ENCODE measurements at places on chromosomes 16 and 17.

- DNase-seq = no peak
These were observed 39.8 kb downstream of the ARL4D start for GRCh38 chr17:43438626-43439025.

GRCh38 chr17:37065486-37066321 is 117.0 kb downstream of the AATF start:
- DNase-seq = no peak

GRCh38 chr17:48804936-48805411 is 12.1 kb downstream of the TTLL6 start:
- peak; percentile 36 for DNase-seq

- no peak for DNase-seq
These were observed 397.4 kb downstream of the NPIPA8 start for GRCh38 chr16:17939122-17939536.

DNA sequence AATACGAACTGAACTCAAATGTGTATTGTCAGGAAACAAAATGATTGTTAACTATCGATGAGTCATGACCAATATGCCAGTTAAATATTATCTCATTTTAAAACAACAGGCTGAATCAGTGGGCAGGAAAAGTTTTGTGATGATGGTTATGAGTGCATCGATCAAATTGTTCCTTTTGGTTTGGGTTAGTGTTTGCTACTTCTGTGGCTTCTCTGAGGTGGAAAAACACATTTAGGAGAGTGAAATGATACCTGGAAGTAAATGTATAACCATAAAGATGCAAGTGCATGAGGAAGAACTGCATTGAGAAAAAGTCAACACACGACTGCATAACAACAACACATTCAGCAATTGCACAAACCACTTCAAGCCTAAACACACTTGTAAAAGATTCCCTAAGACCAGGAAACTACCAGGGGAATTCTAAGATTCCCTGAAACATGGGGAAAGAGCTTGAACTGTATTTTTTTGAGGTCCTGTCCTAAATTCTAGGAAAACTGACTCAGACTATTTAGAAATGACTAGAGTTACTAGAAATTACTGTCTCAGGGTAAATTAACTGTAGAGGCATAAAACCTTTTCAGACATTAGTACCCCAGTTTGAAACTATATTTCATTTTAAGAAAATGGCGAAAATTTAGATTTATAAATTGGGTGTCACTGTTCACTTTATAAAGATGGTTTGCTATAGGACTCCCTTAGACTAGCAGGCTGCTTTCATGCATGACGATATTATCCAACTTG is 44.8 kb downstream of the CDYL2 start:
- peak; percentile 1 for DNase-seq

DNA sequence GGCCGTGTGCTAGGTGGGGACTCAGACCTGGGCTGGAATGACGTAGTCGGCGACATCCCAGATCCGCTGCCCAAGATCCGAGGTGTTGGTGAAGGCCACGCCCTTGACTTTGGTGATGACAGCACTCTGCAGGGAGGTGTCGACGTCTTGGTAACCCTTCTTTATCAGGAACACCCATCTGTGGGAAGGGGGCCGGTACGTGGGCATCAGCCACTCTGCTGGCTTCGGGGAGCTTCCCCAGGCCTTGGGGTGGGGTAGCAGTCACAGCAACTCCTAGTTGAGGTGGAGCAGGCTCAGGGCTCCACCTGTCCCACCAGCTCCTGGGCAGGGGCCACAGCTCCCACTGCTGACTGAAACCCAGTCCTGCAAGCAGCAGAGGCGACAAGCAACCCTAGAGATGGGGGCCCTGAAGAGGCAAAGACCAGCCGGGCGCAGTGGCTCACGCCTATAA is 4.3 kb downstream of the P2RX5 start:
- no peak for DNase-seq

GRCh38 chr17:40022961-40023541 is 7.8 kb downstream of the CSF3 start:
- no peak for DNase-seq

DNA sequence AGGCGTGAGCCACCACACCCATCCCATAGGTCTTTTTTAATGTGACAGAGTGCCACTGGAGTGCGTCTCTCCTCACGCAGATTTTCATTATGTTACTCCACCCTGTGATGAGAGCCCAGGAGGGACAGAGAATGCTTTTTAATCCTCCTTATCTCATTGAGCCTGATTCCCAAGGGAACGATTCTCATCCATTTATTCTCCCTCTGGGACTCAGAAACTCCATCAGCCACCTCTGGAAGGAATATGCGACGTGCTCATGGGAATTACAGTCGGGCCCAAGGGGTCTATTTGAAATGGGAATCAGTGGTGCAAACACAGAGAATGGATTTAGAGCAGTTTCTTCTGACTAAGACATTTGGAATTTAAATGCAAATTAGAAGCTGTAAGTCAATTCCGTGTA is 155.9 kb upstream of the HSBP1 start:
- DNase-seq = no peak

GRCh38 chr17:68420065-68420464 is 37.2 kb downstream of the WIPI1 start:
- no peak for DNase-seq

- DNase-seq = no peak
These were observed 344.0 kb downstream of the CA10 start for GRCh38 chr17:51814521-51814920.

DNA sequence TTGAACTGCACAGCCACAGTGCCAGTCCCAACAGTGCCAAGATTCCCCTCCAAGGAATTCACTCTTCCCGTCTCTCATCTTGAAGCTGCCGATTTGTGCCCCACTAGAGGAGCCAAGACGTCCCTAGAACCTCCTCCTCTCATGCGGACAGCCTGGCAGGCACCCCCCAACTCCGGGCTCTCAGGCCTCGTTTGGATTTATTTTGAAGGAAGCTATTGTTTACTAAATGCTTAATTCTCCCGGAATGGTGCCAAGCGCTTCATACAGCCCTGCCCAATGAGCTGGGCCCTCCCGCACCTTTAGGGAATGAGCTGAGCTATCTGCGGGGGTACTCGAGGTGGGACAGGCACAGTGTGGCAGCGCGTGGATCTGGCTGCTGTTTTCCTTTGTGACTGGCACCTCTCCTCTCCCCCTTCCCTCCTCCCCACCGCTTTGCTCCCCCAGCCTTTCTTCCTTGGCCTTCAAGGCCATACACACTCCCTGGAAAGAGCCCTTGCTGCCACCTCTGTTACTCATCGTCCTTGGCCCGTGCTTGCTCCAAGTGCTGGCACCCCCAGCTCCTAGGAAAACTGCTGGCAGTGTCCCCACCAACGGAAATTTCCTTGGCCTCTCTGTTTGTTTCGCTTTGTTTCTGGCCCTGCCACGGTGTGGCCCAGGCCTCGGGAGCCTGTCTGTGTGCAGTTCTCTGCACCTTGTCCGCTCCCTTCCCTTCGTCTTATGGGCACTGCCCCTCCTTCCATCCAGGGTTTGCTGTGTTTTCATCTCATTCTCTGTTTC is 49.9 kb upstream of the CDR2 start:
- DNase-seq = peak; percentile 82

GRCh38 chr17:28643983-28644786 is 773 bp downstream of the BLTP2 start:
- peak; percentile 54 for DNase-seq

GRCh38 chr16:10923650-10924214 is 18.5 kb downstream of the DEXI start:
- peak; percentile 47 for DNase-seq

DNA sequence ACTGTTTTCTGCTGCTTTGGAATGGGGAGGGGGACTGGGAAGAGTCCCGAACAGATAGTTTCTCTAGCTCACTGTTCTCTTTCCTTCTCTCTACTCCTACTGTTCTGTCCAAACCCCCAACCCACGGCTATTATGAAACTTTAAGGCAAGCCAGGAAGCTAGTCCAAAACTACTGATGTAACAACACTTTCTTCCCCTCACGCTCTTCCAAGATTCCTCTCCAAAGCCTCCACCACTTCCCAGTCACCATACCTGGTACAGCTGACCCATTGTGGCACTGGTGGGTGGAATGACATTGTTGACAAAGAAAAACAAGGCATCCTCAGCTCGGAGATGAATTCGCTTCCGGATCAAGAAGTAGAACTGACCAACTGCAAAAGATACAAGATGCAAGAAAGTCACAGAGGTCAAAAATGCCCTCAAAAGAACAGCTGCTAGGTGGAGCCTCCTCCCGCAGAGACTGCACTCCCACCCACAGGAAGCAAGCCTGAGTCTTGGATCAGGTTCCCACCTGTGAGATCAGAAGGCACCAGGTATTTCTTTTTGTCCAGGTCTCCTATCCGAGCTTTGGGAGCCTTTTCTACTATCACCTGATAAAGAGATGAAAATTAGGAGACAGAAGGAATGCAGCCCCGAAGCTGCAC is 1.0 kb downstream of the GABARAP start:
- peak; percentile 36 for DNase-seq

DNA sequence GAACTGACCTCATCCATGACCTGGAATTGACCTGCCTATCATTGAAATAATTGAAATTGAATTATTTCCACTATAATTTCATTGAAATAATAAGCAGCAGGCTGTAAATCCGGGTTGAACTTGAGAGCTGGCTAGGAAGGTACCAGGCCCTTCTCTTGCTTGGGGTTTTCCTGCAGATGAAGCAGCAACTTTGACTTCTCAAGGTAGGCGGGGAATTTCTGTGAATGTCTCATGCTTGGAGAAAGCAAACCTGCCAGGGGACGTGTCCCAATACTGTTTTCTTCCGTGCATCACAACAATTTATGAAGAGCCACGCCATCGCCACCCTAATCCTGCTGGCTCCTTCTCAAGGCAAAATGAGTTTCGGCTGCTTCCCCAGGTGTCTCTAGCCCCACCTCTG is 97.5 kb upstream of the XYLT1 start:
- DNase-seq = no peak

- DNase-seq = no peak
These were observed 45.6 kb downstream of the KNOP1 start for GRCh38 chr16:19672378-19672777.

DNA sequence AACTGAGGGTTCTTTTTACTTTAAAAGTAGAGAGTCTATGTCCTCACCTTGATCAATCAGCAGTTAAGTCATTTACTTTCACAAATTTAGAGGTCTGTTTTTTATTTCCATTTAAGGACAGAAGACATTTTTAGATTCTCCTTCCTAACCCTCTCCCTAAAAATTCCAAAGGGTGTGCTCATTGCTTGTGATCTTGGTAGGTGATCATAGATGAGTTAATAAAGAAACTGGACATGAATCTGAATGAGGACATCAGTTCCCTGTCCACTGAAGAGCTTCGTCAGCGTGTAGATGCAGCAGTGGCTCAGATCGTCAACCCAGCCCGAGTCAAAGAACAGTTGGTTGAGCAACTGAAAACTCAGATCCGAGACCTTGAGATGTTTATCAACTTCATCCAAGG is 8.8 kb downstream of the RUNDC1 start:
- DNase-seq = no peak

GRCh38 chr17:39935909-39936308 is 8.4 kb downstream of the LRRC3C start:
- DNase-seq = no peak

- DNase-seq = no peak
These were observed 638.2 kb upstream of the SOX9 start for GRCh38 chr17:71482625-71483024.

DNA sequence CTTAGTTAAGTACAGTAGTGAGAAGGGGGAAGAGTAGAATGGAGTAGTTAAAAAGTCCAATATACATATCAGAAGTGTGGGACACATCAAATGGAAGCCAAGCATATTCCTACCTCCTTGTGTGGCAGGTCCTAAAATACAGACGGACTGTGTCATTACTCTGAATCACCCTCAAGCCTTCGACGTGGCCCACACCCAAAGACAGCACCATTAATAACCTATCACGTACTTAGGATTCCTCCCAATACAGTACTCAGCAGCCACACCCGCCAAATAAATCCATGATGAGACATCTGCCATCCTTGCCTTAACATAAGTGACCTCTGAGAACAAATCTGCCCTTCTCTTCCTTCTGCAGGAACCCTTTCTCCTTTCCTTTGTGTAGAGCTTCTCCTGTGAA is 38.9 kb downstream of the UBE2G1 start:
- peak; percentile 81 for DNase-seq

- no peak for DNase-seq
These were observed 68.2 kb downstream of the DYNLRB2 start for GRCh38 chr16:80608946-80609345.

GRCh38 chr17:43911904-43912303 is 4.6 kb upstream of the MPP2 start:
- no peak for DNase-seq

GRCh38 chr16:20901436-20902112 is 1.0 kb downstream of the LYRM1 start:
- DNase-seq = peak; percentile 52

DNA sequence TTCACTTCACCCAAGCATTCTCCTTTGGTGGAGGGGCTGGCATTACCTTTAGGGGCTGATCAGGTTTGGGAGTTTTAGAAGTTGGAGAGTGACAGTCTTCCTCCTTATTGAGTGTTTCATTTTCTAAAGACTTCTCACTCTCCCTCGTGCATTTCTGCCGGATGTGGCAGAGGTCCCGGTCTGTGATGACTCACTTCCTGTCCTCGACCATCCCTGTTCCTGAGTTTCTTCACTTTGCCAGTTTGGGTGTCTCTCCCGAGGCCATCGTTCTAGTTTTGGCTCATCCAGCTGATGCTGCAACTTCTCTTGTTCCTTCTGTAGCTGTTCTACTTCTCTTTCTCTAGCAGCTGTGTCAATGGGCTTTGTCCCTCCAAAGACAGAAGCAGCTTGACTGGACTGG is 104.3 kb downstream of the PHKB start:
- DNase-seq = peak; percentile 67

GRCh38 chr17:17653343-17653742 is 27.9 kb upstream of the RAI1 start:
- DNase-seq = no peak

DNA sequence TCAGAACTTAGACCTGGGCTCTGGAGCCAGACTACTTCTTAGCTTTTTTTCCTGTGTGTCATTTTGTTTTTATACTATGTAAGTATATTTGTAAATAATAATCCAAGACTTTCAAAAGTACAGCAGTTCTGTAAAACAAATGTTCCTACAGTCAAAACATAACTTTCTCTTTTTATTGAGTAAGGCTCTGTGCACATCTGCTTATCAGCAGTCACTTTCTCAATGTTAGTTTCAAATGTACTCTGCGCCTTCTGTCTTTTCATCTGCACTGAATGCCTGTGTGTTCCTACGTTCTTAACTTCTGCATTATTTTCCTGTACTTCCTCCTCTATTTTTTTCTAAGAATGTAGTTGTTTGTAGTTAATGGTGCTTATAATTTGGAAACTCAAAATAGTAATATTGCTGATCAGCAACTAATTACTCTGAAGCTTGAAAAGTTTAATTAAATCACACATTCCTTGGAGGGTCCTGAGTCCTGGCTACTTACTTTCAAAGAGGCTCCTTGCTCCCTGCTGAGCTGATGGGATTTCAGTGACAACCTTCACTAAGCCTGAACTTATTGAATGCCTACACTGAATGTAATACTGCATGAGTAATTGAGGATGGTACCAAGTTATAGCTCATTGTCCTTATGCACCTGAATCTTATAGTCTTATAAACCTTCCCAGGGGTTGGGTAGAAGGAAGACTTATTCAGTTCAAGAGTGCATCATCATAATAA is 329.9 kb downstream of the KCNJ2 start:
- DNase-seq = no peak

DNA sequence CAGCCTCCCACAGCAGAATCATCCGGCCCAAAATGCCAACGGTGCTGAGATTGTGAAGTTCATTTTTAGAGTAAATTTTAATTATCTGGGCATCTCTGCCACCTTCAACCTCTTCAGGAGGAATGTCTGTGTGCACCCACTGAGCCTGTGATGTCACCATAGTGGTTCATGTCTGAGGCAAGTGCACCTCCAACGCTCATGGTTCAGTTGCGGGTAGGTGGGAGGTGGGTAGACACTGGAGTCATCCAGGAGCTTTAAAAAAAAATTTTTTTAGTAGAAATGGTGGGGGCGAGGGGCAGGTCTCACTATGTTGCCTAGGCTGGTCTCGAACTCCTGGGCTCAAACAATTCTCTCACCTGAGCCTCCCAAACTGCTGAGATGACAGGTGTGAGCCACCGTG is 1.9 kb downstream of the FLYWCH1 start:
- no peak for DNase-seq
